ENCODE measurements at places on chromosomes 3 and 15.

DNA sequence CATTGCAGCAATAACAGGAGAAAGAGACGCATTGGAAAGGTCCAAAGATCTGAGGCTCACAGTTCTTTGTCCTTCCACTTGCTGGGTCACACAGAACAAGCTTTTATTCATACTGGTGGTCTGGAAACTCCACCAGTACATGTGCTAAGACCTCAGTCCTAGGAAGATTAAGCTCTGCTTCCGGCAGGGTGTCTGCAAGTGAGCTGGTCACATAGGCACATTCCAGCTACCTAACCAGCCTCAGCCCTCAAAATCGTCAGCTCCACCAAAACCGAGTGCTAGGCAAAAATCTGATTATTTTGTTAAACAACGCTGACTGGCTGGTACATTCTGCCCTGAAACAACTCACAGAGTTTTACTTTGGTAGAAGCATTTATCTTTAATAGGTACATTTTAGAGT lies 2.2 kb downstream of the ZBED2 start:
- DNase-seq, result no peak

- no peak for DNase-seq
These were observed 325.4 kb upstream of the WNT5A start for GRCh38 chr3:55812394-55813013.

DNA sequence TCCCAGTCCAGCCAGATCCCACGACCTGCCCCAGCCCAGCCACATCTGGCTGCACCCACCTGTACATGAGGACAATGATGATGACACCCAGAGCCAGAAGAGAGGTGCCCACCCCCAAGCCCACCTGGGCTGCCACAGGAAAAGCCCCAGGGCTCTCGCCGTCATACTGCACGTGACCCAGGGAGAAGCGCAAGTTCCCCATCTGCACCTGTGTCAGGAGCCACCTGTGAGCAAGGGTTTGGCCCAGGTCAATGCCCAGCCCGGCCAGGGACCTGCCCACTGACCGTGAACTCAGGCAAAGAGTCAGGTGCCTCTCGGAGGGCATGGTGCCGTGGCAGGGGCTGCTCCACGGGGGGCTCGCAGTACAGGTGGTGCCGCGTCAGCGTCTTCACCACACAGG lies 16.3 kb downstream of the PLXNB1 start:
- DNase-seq, result no peak

- DNase-seq, result peak; percentile 84
These were observed 1.6 kb upstream of the SIN3A start for GRCh38 chr15:75452865-75453702.

- no peak for DNase-seq
These were observed 59.8 kb upstream of the THSD4 start for GRCh38 chr15:71055461-71055860.

DNA sequence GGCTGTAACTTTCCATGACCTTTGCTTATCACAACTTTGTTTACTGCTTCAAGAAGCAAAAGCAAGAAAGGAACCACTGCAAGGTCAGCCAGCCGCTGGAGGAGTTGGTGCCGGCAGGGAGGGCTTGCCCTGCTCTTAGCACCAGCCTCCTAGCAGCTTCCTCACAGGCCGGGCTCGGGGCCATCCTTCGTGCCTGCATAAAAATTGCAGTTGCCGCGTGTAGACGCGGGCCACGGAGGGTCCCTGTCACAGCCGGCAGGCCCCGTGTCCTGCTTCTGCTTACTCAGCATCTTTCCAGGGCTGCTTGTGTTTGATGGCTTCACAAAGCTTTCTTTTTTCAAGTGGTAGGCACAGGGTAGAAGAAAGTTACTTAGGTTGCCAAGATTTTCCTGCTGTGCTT lies 84.4 kb downstream of the PGPEP1L start:
- DNase-seq, result no peak

- no peak for DNase-seq
These were observed 119.9 kb downstream of the AGBL1 start for GRCh38 chr15:86199467-86200145.

DNA sequence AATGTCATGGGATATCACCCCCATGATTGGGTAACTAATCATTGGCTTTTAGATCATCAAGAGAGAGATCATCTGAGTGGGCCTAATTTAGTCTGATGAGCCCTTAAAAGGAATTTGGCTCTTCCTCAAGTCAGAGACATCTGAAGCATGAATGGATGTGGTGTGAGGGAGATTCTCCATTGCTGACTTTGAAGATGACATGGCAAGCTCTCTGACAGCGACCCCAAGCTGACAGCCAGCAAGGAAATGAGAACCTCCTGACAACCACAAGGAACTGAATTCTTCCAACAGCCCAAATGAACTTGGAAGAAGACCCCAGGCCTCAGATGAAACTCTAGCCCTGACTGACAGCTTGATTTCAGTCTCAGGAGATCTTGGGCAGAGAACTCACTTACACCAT lies 108.4 kb upstream of the SPATA12 start:
- no peak for DNase-seq

GRCh38 chr3:12409684-12410596 lies 74.3 kb upstream of the TSEN2 start:
- DNase-seq, result no peak

DNA sequence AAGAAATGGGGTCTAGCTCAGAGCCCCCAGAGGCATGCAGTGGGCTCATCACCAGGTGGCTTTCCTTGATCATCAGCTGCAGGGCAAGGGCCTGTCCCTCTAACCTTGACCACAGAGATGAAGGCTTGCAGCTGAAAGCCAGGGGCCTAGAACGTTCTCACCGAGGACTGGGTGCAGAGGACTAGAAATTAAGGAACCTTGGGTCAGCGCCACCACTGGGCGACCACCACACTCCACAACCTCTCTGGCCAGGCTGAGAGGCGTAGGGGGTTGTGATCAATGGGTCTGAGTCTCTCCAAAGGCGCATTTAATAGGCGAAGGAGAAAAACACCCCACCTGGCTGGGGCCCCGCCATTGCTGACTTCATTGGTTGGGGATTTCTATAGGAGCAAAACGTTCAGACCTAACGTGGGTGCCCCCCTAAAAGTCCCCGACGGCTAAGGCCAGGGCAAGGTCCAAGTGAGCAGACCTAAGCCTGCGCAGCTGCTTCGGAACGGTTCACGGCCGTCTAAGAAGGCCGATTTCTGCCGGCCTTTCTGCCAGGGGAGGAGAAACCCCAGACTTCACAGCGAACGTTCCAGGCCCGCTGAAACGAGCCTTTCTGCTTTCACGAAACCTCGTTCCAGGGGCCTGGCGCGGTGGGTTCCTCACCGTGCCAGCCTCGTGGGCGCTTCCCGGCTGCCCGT lies 915 bp downstream of the BCL2L10 start:
- no peak for DNase-seq

- DNase-seq, result no peak
These were observed 8.9 kb upstream of the ALDH1A2 start for GRCh38 chr15:58074452-58074851.

GRCh38 chr3:10560060-10560861 lies 54.9 kb upstream of the ATP2B2 start:
- peak; percentile 35 for DNase-seq

GRCh38 chr3:94912656-94913055 lies 849.8 kb downstream of the NSUN3 start:
- no peak for DNase-seq

DNA sequence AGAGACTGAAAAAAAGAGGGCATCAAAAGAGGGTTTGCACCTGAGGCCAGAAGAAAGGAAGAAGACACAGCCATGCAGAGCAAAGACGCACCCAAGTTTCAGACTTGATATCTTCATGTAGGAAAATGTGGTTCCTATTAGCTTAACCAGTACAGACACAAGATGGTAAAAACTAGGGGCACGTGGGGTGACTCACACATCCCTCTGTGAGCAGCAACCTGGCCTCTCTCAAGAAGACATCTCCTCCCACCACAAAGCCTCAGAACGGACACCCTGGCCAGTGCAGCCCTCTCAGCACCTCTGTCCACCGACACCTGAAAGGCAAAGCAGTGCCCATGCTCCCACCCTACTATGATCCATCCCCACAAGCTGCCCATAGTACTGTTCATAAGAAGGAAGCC lies 33.3 kb downstream of the GLB1 start:
- no peak for DNase-seq

GRCh38 chr3:15743587-15744009 lies 54.2 kb downstream of the ANKRD28 start:
- no peak for DNase-seq

DNA sequence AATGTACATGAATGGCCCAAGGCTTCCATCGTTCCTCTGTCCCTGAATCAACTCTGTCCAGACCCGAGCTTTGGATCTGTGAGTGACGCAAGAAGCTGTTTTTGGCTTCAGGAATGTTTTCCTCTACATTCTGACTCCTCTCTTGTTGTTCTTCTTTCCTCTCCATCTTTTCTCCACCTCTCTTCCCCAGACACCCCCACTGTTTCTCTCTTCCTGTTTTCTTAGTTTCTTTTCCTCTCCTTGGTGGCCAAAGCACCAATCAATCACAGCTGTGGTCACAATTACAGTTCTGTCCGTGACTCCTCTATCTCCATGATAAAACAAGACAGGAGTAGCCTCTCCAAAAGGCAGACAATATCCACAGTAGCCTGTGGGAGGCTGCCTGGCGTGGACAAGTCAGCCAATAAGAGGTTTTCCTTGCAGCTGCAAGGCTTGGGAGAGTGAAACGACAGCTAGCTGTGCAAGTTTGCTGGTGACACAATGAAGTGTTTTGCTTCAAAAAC lies 4.9 kb upstream of the TMEM212 start:
- no peak for DNase-seq

GRCh38 chr3:70421506-70421905 lies 109.1 kb upstream of the MDFIC2 start:
- no peak for DNase-seq

GRCh38 chr3:162034368-162034767 lies 537.8 kb downstream of the OTOL1 start:
- no peak for DNase-seq

- DNase-seq, result no peak
These were observed 172.7 kb downstream of the SYNPR start for GRCh38 chr3:63450634-63451363.

DNA sequence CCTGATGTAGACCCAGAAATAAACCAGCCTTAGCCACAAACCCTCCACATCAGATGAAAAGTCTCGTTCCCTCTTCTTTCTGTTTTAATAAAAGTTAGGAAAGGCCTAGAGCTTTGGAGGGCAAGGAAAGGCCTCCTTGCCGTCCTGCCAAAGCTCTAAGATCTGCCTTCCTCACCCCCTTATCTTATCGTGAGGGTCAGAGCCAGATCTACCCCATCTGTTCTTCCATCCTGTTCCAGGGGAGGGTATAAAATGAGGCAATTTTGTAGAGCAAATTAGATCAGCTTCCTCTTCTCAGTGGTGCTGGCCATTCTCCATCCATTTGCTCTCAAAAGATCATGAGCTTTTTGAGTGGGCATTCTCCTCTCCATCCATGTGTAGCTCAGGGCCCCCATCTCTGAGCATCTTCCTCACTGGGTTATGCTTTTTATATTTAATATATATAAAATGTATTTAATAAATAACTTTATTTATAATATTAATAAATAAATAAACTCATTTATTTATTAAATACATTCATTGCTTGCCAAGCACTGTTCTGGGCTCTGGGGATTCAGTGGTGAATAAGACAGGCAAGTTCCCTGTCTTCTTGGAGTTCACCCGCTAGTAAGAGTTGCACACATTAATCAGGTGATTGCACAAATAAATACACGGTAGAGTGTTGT lies 2.0 kb upstream of the SLC24A1 start:
- DNase-seq, result no peak

Data from coronary artery (tissue), 2 donors.